NCI-H2081 treated with DMSO at 0.1 percent for 48 hours (cell line): ENCODE measurements at places on chromosomes 7 and 10.

- no peak for DNase-seq
These were observed 651.5 kb downstream of the LRMDA start for GRCh38 chr10:76082956-76083355.

DNA sequence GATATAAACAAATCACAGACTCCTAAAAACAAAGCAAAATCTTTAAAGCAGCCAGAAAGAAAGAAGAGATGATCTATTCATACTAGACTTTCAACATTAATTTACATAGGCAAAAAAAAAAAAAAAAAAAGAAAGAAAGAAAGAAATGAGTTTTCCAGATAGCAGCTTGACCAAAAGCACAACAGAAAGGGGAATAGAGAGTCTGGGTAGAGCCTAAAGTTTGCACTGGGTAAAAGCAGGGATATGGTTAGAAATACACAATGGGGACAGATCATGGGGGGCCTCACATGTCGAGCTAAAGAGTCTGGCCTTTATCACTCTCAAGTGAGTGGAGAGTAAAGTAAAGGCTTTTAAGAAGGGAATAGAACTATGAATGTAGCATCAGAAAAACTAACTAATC, 169.8 kb downstream of the SGMS1 start:
- DNase-seq, result no peak

DNA sequence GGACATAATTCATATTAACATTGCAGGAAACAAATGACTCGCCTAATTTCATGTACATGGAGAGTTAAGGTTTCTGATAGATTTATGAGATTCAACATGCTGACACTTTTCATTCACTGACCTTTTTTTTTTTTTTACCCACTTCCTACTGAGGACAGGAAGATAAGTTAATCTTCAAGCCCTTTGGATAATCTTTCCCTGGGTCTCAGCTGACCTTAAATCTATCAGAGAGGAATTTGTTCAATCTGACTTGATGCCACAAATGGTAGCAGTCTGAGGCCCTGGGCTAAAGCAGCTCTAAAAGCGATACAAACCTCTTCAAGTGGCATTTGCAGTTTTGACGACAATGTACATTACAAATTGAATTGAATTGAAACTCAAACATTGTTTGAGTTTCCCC, 493.3 kb upstream of the SORCS1 start:
- no peak for DNase-seq

DNA sequence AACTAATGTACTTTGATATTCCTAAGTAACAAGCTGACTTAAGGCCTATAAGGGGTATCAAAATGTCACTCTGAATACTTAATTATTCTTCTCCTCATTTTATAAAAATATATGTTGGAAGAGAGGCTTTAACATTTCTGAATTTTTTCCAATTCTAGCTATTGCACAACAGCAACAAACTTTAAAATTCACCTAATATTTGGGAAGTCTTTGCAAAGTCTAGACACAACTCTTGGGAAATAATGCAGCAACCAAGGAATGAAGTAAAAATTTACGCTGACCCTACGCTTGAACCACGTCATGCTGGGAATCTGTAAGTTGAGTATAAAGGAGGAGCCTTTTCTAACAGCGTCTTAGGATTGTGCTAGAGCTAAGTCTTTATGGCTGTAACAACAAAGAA, 243.9 kb upstream of the IMMP2L start:
- no peak for DNase-seq

- no peak for DNase-seq
These were observed 83.7 kb downstream of the MBL2 start for GRCh38 chr10:52688899-52689298.

DNA sequence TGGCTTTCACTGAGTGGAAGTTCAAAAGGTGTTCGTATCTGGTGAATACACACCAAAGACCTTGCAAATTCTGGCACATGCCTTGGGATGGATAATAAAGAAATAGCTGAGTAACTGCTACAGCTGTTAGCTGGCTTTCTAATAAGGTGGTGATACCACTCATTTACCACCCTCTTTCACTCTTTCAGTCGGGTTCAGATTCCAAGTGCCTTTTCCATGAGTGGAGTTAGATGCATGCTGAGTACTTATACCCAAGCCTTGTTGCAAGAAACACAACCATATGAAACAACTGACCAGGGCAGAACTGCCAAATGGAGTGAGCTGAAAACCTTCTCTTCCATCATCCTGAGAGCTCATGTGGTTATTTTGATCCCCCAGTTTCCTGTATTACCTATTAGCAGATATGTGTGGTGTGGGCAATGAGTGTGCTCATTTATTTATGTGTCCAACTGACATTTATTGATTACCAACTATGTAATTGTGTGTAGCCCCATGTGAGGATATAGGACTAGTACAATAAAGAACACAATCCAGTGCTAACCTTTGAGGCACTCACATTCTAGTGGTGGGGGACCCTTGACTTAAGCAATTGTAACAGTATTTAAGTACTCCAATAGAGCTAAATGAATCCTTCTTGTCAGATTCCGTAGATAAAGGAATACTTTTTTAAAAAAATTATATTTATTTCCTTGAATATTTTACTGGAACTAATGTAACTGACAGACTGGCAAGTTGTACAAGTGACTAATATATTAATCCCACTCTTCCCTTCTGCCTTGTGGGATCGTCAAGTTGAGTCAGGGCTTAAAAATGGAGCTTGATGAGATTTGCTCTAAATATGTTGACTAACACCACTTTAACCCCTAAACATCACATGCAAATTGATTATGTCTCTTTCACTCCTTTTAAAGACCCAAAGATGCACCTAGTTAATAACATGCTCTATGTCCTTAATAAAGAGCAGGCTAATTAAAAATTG, 124.7 kb downstream of the ARID5B start:
- no peak for DNase-seq

DNA sequence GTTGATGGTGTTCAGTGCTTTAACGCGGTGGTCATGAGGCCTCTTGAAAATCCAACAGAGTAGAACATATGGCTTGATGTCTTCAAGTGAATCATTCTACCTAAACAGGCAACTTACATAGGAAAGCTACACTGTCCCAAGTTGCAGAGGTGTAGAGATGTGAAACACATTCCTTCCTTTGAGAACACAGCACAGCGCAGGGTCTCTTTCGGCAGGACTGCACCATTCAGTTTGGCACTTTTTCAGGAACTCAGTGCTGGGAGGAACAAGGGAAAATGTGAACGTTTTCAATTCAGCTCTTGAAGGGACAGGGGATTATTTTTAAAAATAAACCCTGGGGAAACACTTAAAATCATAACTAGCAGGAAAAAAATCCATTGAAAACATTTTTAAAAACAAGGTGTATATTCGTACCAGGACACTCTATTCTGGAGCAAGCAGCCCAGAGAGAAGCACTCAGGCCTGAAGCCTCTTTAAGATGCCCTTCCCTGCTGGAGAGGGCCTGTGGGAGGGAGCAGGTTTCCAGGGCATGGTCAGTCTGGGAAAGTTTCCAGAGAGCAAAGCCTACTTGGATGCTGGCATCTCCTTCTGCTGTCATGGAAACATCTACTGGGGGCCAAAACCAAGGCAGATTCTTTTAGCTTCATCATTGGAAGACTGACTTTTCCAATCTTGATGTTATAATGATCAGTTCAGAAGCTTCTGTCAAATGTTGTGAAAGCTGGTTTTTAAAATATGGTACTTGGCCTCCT, 60.4 kb upstream of the NPVF start:
- no peak for DNase-seq

DNA sequence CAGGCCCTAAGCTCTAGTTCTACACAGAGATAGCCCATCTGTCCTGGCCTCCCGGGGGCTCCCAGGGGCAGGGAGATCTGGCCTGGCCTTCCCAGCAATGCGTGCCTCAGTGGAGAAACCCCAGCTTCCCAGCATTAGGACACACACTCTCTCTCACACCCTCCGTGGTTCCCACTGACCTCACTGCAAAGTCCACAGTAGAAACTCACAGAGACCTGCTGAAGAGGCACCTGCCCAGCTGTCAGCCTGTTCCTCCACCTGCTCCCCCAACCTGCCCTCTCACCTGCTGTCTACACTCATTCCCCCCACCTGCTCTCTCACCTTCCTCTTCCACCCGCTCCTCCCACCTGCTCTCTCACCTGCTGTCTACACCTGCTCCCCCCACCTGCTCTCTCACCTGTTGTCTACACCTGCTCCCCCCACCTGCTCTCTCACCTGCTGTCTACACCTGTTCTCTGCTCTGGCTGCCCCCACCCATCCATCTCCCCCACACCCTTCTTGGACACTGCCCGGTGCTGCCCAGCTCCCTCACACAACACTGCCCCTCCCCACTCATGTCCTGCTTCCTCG, 21.1 kb upstream of the PFKP start:
- DNase-seq, result no peak

DNA sequence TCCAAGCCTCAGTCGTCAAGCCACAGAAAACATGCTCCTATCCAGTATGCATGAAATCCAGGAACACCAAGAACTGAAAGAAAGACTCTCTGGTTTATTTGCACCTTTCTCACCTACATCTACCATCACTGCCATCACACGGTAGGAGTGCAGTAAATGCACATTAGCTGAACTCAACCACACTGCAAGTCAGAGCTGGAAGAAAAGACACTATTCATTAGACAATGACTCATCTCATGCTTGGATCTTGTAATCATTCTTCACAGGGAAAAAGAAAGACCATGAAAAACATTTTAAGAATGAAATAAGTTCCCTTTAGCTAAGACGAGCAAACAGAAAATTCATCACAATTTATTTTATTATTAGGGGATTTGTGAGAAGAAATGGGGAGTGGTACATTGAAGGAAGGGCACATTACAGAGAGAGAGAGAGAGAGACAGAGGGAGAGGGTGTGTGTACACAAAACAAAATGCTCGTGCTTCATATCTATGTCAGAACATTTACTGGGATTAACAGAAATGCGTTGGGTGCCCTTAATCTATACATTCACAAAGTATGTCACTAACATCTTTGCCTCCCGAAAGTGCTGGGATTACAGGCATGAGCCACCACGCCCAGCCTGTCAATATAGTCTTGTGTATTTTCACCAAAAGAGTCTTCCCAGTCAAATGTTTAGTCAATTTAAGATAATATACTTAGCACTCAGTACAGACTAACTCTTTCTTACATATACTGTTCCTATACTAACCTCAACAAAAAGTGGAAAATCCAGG, 324.9 kb downstream of the PARD3 start:
- DNase-seq, result no peak

DNA sequence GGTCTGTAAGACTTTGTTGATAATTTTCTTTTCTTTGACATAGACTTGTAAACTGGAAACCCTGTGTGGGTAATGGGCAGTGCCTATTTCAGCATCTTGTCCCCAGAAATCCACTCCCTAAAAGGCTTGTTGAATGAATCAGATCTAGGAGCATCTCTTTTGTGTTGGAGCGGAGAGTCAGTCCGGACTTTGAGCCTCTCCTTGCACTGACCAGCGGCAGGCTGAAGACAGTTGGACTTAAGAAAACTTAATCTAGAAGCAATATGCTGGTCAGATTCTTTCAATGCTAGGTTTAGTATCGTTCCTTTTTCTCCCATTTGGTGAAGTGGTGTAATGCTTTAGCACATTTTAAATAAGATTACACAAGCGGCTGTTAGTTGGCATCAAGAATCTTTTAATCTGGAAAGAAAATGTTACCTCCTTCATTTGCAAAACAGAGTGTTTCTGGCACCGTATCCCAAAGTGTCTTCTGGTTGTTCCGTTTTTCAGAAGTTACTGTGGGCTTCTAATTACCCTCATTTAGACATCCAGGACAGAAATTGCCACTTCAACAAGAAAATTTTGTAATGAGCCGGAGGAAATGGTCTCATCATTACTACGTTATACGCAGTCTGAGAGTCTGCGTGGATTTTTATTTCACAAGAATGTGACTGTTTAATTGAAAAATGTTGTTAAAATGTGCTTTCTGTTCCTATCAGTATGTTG, 74.7 kb downstream of the CUX1 start:
- no peak for DNase-seq

- DNase-seq, result peak; percentile 95
These were observed 107.7 kb downstream of the CACNA2D1 start for GRCh38 chr7:82335927-82336326.

DNA sequence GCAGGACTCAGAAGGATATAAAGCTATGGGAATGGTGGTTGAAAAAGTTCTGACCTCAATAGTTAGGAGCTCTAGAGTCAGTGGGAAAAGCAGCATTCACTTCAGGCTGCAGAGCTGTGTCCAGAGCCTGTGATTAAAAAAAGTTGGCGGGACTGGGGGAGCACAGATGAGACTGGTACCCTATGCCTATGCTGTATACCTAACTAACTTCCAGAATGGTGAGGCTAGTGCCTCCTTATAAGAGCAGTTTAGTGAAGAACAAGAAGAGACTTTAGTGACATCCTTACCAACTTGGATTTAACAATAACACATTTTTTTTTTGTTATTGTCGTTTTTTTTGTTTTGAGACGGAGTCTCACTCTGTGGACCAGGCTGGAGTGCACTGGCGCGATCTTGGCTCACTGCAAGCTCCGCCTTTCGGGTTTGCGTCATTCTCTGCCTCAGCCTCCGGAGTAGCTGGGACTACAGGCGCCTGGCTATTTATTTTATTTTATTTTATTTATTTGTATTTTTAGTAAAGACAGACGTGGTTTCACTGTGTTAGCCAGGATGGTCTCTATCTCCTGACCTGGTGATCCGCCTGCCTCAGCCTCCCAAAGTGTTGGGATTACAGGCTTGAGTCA, 6.6 kb upstream of the ZNF282 start:
- DNase-seq, result no peak

GRCh38 chr7:91720260-91720937, 160.1 kb downstream of the MTERF1 start:
- DNase-seq, result no peak

GRCh38 chr7:123792547-123792946, 43.7 kb upstream of the WASL start:
- no peak for DNase-seq

GRCh38 chr7:116554911-116555310, 30.1 kb downstream of the CAV1 start:
- no peak for DNase-seq

GRCh38 chr10:81575036-81575435, 300.0 kb upstream of the NRG3 start:
- DNase-seq, result no peak

- DNase-seq, result no peak
These were observed 38.1 kb downstream of the PRPS1L1 start for GRCh38 chr7:17989546-17989945.

- no peak for DNase-seq
These were observed 137.8 kb downstream of the MAPK8 start for GRCh38 chr10:48444266-48444665.
